ENCODE measurements at places on chromosomes 5 and 9.

DNA sequence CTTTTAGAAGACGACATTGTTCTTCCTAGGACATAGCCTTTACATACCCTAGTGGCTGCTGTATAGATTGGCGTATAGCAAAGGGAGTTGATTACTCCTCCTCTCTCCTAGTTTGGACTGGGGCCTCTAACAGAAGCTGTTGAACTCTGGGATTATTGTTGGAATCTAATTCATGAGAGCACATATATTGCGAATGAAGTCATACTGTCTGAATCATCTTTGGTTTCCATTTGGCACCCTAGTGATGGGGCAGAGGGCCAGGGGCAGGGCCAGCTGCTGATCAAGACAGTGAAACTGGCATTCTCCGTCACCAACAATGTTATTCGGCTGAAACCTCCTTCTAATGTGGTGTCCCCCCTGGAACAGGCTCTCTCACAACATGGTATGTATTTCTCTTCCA, 40.3 kb downstream of the NUP188 start:
- DNase-seq: no peak

GRCh38 chr5:90833753-90834152, 275.2 kb downstream of the ADGRV1 start:
- DNase-seq: no peak

GRCh38 chr9:86767373-86767772, 179.9 kb downstream of the GAS1 start:
- no peak for DNase-seq

GRCh38 chr5:79878721-79879336, 112.2 kb downstream of the MTX3 start:
- no peak for DNase-seq

GRCh38 chr9:71858812-71859211, 52.2 kb downstream of the ABHD17B start:
- no peak for DNase-seq

Data from NCI-H2171 (cell line).